ENCODE measurements at places on chromosomes 16 and 17.

- DNase-seq, result no peak
Observed at GRCh38 chr16:21646091-21646490, 6.3 kb downstream of the IGSF6 start.

- no peak for DNase-seq
Observed at GRCh38 chr17:62868723-62869122, 60.6 kb upstream of the MARCHF10 start.

DNA sequence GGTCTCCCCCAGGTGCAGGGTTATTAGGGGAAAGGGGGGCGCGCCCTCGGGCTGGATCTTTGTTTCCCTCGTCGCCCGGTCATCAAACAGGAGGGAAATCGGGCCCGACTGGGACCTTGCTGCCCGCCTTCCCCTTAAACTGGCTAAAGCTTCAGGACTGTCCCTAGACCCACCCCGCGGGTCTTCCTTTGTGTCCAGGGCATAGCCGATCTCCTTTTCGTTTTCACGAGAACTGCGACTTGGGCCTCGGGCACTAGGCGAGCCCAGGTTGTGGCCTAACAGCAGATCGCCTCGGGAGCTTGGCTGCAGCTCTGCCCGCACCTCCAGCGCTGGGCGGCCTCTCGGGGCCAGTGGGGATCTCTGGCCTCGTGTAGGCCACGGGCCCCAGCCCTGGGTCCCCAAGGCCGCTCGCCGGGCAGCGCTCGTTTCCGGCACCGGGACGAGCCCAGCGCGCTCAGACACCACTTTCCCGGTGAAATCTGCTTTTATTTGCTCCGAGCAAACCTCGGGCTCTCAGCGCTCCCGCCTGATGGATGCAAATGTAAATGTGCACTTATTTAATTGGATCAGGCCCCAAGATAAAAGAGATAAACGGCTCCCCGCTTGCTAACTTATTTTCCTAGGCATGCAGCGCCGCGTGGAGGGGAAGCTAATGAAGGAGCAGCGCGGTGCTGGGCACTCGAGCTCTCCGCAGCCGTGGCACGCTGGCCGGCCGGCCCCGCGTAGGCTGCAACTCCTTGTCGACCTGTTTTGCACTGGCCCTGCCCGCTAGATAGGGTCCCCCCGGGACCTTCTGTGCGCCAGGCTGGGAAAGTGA is 7.8 kb downstream of the IRX5 start:
- no peak for DNase-seq

- no peak for DNase-seq
Observed at GRCh38 chr16:19883296-19883965, 1.2 kb downstream of the GPRC5B start.

DNA sequence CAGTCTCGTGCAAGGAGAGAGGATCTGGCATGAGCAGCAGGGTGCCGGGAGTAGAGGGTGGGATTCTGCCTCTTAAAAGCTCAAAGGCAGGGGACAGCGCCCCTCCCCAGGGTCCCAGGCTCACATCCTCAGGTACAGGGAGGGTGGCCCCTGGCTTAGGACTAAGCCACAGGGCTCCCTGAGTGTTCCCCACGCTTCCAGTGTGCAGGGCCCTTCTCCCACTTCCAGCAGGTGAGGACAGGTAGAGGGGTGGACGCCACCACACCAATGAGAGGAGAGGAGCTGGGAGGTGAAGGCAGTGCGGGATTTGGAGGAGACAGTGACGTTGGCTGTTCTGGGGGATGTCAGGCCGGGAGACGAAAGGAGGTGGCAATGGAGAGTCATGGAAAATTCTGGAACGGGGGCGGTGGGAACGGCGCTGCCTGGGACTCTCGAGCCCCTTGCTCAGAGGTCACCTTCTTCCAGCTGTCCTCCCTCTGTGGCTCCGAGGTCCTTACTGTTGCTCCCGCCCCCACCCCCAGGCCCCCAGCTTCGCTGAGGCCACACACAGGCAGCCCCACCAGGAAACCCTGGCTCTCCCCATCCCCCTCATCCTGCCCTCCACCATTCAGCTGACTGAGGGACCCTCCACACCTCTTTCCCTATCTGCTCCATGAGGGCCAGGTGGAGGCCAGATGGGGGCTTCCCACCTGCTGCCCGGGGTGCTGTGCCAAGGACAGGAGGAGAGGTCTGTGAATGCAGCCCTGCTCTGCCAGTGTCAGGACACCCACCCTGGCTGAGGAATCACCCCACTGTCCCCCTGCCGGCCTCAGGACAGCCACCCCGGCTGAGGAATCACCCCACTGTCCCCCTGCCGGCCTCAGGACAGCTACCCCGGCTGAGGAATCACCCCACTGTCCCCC is 57.7 kb upstream of the ACSF3 start:
- DNase-seq, result no peak

- no peak for DNase-seq
Observed at GRCh38 chr16:51759329-51759728, 608.3 kb upstream of the SALL1 start.

GRCh38 chr17:53129863-53130262 is 692.9 kb upstream of the KIF2B start:
- DNase-seq, result no peak

GRCh38 chr17:33106525-33107165 is 115.0 kb downstream of the SPACA3 start:
- no peak for DNase-seq

DNA sequence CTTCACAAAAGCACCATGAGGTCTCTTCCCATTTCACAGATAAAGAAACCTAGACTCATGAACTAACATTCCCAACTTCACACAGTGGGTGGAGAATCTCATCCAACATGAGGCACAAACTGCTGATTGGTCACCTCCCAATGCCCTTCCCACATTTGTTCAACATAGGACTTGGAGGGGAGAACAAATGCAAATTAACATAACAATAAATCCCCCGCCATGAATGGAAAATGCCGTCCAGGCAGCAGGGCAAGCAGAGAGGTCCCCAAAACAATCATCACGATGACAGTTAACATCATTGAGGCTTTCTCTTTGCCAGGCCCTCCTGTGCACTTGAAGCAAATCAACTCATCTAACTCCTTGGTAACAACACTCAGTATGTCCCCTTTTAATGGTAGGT is 185.3 kb downstream of the TMEM132E start:
- DNase-seq, result no peak

- no peak for DNase-seq
Observed at GRCh38 chr17:77212081-77212832, 71.5 kb downstream of the SEC14L1 start.

DNA sequence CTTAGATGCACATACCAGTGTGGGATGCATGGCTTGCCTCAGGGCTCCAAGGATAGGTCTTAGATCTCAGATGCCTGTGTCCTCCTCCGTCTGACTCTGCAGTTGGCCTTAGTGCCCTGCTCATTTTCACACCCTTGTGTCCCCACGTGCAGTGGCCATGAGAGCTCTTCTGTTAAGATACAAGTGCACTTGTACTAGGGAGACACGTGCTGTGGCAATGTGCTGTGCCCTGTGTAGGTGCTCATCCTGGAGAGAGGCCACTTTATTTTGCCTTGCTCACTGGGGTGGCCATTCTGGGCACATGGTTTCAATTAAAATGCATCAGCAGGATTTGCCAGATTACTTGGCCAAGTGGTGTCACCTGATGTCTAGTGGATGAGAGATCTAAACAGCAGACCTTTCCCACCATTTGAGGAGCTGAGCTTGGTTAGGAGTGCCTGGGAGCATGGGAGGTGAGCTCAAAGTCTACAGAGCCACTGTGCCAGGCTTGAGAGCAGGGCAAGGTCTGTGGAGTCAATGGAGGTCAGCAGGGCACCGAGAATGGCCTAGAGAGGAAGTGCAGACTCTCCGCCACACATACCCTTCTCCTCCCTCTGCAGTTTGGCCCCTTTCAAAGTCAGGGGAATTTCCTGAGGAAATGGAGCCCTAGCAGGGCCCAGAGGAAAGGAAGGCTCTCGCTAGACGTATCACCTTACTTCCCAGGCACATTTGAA is 25.2 kb upstream of the SMPD3 start:
- no peak for DNase-seq

DNA sequence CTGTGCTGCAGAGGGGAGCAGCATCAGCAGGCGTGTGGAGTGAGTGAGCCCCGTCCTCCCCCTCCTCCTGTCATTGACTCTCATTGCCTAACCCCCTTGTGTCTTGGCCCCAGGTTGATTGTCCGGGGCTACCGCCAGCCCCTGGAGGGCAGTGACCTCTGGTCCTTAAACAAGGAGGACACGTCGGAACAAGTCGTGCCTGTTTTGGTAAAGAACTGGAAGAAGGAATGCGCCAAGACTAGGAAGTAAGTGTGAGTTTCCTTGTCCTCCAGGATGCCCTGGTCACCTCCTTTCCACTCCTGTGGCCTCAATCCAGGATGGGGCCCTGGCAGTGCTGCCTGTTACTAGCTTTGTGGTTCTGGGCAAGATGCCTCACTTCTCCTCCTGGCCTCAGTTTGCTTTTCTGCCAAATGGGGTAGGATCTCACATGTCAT is 87.0 kb downstream of the ABCC1 start:
- DNase-seq, result no peak

GRCh38 chr16:31355431-31356100 is 590 bp downstream of the ITGAX start:
- DNase-seq, result no peak

DNA sequence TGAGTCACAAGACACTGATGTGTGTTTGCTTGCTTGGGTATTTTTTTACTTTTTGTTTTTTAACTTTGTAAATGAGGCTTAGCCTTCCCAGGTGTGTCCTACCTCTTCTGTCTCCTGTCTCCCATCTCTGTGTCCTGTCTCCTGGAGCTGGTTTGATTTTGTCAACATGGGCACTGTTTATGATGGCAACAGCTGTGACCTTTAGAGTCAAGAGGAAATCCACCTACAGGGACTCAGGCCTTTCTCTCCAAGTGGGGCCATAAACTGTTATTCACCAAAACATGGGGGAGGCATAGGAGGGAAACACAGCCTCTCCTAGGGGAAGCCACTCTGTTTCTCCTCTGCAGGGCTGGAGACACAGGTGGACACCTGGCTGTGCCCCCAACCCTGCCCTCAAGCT is 13.1 kb upstream of the PLCG2 start:
- no peak for DNase-seq

DNA sequence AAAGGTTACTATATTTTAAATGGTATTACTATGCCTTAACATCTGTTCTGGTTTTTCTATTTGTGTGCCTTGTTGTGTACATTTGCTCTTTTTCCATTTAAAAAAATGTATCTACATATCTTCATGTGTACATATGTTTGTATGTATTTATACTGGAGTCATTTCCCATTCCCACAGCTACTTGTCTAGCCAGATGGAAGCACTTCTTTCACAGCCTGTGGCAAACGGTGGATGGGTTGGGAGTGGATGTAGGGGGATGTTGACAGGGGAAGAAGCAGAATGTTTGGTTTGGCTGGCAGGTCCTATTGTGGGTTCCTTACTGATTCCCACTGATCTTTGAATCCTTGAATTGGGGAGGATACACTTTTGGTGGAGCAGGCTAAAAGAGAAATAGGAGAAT is 93.6 kb upstream of the CNTNAP4 start:
- no peak for DNase-seq

DNA sequence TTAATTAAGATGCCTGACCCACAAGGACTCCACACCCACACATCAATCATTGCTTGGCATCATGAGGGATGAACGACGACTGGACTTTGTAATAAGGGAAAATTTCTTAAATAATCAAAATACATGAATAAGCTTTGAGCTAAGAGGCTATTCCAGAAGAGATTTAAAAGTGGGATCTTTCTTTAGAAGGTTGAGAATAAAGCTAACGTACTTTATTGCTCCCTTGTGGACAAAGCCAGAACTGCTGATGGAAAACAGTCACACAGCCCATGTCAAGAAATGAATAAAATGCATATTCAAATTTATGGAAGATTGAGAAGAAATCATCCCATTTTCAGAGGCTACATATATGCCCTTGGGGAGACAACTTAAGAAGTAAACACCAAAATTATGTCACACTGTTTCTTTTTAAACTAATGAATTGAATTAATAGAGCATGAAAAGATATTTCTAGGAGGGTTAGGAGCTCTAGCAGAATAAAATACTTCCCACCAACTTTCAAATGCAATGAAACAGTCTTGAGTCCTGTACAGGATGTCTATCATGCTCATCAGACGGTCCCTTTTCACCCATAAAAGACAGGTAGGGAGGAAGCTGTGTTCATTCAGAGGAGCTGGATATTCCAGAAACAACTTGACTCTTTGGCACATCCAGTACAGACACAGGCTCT is 60.2 kb upstream of the PHOSPHO1 start:
- no peak for DNase-seq

DNA sequence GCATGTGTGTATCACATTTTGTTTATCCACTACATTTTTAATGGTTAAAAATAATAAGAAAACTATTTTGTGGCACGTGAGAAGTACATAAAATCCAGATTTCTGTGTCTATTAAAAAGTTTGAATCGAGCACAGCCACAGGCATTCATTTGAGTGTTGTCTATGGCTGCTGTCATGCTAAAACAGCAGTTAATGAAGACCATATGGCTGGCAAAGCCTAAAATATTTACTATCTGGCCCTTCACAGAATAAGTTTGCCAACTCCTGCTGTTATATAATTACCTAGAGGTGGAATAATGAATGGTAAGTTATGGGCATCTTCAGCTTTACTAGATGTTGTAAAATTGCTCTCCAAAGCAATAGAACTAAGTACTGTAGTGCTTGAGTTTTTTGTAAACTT is 30.5 kb downstream of the TMEM98 start:
- no peak for DNase-seq

DNA sequence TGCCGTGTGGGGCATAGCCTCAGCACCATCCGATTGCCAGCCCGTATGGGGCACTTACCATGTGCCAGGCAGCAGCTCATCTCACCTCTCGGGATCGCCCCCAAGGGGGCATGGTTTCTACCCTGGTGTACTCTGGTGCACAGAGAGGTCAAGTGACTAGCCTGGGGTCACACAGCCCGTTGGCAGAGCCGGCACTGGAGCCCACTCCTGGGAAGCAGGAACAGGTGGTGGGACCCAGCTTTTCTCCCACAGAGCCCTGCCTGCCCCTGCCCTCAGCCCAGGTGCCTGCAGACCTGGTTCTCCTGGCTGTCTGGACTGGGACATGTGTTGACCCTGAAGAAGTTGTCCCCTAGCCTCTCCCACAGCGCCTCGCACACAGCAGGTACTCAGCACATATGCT is 141.8 kb upstream of the CIBAR2 start:
- no peak for DNase-seq

- no peak for DNase-seq
Observed at GRCh38 chr17:1179112-1179817, 516 bp downstream of the ABR start.

DNA sequence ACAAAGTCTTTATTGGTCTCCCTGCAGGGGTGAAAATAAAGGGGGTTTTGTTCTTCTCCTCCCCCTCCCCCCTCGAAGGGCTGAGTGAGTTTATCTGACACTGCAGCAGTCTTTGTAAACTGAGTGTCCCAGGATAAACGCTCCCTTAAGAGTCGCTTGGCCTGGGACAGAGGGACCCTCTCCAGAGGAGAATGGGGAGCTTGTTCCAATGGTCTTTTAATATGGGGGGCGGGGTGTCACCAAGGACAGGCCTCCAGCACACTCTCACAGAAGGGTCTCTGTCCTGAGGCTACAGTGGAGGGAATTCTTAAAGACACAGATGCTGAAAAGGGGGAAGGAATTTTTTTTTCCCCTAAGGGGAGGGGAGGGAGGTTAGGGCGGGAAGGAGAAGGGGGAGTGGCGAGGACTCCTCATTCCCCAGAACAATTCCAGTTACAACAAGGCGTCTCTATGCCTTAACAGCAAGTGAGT is 455.5 kb downstream of the SOX9 start:
- DNase-seq, result no peak

- DNase-seq, result no peak
Observed at GRCh38 chr17:40378966-40379365, 14.4 kb upstream of the GJD3 start.

All from stimulated activated CD8-positive, alpha-beta memory T cell treated with anti-CD3 and anti-CD28 coated beads, Interleukin-4, amount 100 ng/mL, for 24 hours (primary cell).